ENCODE measurements at places on chromosomes 13 and 19. TPM values are rescaled to one million over a fixed set of nuclear protein-coding genes. Genes with fewer than 3 reads are reported as not detected.

The KIR2DL1 gene
- total RNA-seq = not detected

The DLL3 gene
- total RNA-seq = not detected

The MEDAG gene
- total RNA-seq = 38.2 TPM

The SLC39A3 gene
- 31.2 TPM for total RNA-seq

GRCh38 chr19:15141143-15141542 lies 33.9 kb downstream of the SYDE1 start:
- no peak for ATAC-seq

Measured in gastroesophageal sphincter (tissue), 4 donors.